T-helper 2 cell treated with Interferon-gamma antibody and Interleukin-4, amounts not matched to agents 5 μg/mL and 100 μg/mL, for 36 hours (primary cell): ENCODE measurements at places on chromosomes 12 and 14.

GRCh38 chr14:40447017-40447416 is 1014.8 kb upstream of the FBXO33 start:
- no peak for DNase-seq

DNA sequence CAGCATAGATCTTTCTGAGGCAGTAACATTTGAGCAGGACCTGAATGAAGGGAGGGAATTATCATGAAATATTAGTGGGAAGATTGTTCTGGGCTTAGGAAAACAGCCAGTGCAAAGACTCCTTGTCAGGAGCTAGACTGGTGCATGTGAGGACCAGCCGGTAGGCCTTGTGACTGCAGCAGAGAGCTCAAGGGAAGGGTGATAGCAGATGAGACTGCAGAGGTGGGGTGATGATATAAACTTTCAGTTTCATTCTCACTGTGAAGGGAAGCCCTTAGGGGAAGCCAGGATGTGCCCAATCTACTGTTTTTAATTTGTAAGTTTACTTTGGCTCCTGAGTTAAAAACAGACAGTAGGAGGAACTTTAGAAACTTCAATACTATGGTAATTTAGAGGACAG is 12.4 kb downstream of the IL22 start:
- DNase-seq, result peak; percentile 62

DNA sequence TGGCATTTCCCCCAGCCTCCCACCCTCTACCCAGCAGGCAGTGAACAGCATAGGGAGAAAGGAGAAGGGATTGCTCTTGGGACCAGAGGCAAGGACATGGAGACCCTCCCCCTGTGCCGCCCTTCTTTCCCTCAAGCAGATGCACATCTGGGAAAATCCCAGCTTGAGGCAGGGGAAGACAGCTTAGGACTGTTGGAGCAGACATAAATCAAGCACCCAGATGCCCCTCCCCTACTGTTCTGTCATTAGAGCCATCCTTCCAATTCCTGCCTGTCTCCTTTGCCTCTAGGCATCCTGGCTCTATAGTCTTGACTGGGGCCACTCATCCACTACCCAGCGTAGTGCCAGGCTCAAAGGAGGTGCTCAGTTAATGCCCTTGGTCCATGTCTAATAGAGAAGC is 7.5 kb upstream of the CISTR start:
- DNase-seq, result no peak

- no peak for DNase-seq
Observed at GRCh38 chr12:43882578-43883178, 46.8 kb downstream of the TMEM117 start.

DNA sequence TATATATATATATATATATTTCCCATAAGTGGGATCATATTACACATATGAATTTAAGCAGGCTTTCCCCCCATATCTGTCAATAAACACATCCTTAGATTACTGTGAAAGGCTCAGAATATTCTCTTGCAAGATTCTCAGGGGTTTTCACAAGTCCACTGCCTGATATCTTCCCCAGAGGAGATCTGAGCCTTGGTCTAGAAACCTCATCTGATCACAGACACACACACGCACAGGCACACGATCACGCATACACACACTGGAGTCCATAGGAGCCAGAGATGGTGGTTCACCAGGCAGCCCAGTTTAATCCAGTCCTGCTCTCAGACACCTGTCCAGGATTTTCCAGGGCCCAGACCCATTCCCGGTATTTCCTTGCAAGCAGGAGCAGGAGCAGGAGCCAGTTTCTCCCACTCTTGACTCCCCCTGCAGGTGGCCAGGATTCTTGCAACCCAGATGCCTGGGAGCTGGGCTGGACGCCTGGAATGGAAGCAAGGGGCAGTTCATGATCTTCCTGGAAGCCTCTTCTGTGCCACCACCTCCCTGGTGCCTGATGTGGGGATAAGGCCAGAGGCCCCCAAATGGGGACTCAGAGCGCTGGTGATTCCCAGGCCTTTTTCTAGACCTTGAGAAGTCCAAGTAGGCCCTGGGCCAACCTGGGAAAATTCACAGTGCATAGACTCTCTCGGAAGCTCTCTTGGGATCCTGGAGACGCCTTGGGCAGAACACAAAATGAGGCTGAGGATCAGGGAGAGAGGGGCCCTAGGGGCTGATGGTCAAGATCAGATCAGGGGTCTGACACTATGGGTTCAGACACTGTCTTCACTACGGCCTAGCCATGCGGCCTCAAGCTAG is 16.5 kb upstream of the KRT78 start:
- no peak for DNase-seq

DNA sequence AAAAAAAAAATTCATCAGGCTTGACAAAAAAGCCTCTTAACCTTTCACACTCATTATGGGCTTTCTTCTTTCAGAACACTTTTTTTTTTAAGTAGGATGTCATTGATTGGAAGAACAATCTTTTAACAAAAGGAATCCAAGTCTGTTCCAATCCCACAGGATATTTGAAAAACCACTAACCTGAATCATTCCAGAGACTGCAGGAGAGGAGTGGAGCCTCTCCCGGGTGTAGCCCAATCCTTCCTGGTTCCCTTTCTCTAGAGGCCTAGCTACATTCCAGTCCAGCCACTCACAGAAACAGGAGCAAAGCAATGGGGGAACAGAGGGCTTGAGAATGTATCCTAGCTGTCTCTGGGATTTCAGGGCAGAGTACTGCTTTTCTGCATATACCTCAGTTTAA is 4.3 kb downstream of the MFAP5 start:
- DNase-seq, result no peak

DNA sequence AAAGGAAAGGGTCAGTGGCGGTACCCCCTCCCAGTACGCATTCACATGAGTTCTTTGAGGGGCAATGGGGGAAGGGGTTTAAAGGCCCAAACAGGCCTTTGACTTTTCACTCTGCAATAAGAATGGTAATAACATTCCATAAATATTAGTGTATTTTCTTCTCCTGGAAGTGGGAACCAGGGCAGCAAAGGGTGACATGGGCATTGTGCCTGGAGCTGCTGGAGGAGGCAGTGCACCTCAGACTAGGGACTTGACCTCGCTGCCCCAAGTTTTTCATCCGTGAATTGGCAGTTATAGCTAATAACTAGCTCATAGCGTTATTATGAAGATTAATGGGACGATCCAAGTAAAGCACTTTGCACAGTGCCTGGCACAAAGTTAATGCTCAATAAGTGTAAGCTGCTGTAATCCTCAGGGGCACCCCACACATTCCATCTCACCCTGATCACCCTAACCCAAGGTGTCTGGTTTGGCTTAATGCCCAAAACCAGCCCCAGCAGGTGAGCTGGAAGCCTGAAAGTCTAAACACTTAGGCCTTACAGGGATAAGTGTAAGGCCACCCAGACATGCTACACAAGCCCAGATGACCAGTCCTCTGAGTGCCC is 2.8 kb upstream of the KCNH3 start:
- DNase-seq, result no peak

DNA sequence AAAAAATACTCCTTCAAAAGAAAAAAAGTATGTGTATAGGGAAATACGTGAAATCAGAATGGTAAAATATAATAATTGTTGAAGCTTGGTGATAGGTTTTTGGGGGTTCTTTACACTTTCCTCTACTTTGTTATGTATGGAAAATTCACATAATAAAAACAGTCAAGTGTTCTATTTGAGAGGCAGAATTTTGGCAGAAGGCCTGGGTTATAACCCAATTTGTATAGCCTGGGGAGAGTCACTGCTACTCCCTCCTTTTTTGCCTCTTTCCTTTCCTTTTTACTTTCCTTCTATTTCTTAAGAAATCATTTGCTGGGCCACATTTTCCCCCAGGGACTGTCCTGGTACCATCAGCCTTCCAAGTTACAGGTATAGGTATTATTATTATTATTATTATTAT is 105.7 kb downstream of the CRADD start:
- DNase-seq, result no peak

DNA sequence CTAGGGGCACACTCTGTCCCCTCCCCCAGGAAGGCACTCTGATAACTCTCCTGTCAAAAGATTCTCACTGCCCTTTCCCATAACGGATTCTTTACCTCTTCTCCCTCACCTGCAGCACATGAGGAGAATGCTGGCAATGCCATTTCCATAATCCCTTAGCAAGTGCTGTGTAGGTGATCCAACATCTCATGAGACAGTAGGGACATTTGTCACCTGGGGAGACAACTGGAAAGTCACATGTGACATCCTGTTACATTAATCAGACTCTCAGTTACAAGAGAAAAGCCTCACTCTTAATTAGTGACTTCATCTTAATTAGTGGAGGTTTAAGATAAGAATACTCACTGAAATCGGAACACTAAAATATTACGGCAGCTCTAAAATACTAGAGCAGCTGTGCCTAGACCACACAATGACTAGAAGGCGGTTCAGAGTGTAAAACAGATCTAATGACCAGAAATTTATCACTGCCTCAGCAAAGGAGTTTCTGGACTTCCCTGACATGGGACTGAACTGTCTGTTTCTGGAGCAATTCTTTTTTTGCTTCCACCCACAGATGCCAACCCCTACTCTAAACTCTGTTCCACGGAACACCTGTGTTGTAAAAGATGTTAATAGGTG is 75.1 kb downstream of the SPTSSA start:
- no peak for DNase-seq

DNA sequence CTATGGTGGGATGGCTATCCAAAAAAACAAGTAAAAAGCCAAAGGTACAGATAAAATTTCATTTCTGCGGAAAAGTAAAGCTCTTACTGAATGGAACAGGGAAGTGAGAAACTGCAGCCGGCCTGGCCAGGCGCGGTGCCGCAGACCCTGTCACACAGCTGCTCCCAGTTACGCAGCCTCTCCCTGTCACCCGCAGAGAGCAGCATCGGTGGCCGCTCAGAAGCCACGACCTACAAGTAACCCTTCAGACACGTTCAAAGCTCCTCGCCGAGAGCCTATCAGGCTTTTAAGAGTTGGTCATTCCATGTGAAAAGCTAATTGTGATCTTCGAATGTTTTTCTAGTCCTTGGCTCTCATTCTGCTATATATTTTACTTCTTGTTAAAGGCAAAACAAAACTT is 11.0 kb upstream of the ANKLE2 start:
- DNase-seq, result no peak

- no peak for DNase-seq
Observed at GRCh38 chr12:50297027-50297426, 13.7 kb upstream of the LIMA1 start.

DNA sequence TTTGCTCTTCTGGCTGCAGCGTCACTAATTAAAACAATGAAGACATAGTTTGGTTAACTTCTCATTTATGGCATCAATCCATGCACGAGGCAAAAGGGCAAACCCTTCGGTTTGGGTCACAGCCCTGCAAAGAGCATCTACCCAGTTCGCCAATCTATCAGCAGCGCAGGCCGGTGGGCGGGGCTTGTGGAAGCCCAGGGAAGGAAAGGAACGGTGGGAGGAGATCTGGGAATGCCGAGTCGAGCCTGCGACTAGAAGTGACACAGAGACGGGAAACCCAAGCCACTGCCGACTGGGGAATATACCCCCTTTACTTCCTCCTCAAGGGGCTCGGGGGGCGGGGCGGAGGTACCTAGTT is 466 bp downstream of the KICS2 start:
- DNase-seq, result peak; percentile 39
